ENCODE measurements at places on chromosomes 3 and 15.
A peak's percentile ranks its signal among the peaks of the same experiment; 100 is the strongest.

GRCh38 chr15:27458345-27459084, 487.5 kb downstream of the GABRG3 start:
- no peak for DNase-seq

GRCh38 chr15:59616379-59616778, 4.8 kb downstream of the GCNT3 start:
- DNase-seq: no peak

- no peak for DNase-seq
Measured at GRCh38 chr3:45258317-45258716, 32.2 kb upstream of the TMEM158 start.

- peak; percentile 69 for DNase-seq
Measured at GRCh38 chr15:73631915-73632669, 1.1 kb downstream of the NPTN start.

DNA sequence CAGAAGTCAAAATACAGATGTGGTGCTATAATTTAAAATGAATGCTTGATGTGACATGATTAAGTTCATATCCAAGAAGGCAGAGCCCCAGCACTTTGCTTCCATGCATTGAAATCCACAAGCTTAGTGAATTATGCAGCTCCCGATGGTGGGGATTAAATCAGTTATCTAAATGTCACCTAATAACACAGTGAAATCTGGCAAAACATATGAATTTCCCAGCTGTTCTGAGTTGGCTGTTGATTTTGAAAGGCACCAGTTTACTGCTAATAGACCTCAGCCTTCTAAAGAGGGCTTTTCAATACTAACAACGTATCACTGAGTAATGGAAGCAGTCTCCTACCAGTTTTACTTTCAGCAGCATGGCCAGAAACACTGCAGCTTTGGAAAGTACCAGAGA, 19.8 kb upstream of the CRBN start:
- DNase-seq: no peak

- no peak for DNase-seq
Measured at GRCh38 chr3:157920822-157921700, 185.2 kb downstream of the SHOX2 start.

GRCh38 chr15:34732430-34732829, 22.4 kb downstream of the GJD2 start:
- no peak for DNase-seq

GRCh38 chr3:34106879-34107278, 308.4 kb downstream of the PDCD6IP start:
- peak; percentile 17 for DNase-seq

- DNase-seq: no peak
Measured at GRCh38 chr3:112736805-112737566, 96.0 kb upstream of the CCDC80 start.

DNA sequence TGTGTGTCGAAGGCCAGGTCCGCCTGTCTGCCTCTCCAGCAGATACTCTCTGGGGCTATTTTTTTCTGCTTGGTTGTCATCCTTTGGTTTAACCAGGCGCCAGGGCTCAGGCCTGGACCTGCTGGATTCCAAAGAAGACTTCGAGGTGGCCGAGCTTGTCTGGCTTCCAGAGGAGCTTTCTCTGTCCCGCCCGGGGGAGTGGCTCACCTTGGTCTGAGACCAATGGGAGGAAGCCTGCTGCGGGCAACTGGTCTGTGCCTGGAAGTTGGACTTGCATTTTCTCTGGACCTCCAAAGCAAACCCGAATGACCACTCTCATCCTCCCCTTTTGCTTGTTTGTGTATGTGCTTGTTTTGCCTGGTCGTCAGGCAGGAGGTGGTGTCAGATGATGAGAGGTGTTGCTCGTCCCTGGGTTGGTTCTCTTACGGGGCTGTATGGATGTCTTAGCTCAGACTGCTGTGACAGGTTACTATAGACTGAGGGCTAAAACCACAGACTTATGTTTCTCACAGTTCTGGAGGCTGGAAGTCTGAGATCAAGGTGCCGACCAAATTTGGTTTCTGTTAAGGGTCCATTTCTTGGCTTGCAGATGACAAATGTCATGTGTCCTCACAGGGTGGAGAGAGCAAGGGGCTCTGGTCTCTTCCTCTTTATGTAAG, 19.3 kb downstream of the IGF1R start:
- DNase-seq: no peak

- no peak for DNase-seq
Measured at GRCh38 chr3:133834621-133835417, 29.2 kb downstream of the SRPRB start.

GRCh38 chr3:97810779-97811390, 10.9 kb upstream of the CRYBG3 start:
- no peak for DNase-seq

GRCh38 chr3:4426782-4427344, 40.2 kb downstream of the SUMF1 start:
- DNase-seq: peak; percentile 42

GRCh38 chr3:38354588-38355330, 8.2 kb downstream of the XYLB start:
- DNase-seq: no peak

DNA sequence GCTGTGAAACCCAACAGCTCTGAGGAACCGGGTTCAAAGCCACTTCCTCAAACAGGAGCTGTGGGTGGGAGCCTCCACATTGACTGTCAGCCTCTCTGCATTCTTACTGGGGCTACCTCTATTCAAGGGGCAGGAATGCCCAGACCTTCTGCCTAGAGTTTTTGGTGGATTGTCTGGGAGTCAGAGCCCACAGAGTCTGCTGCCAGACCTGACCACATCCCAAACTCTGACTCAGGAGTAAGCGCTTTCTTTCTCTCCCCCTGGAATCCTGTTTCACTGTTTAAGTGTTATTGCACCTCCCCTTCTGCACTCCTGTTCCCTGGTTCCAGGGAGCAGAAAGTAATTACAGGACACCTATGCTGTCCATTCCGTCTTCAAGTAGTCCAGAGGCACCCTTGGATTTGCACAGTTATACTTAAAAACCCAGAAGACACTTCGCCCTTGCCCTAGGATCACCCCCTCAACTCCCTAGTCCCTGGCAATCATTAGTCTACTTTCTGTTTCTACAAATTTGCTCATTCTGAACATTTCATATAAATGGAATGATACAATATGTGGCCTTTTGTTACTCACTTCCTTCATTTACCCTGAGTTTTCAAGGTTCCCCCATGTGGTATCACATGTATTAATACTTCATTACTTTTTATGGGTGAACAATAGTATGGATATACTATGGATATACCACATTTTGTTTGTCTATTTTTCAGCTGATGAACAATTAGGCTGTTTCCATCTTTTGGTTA, 37.9 kb upstream of the TJP1 start:
- DNase-seq: no peak

GRCh38 chr3:196611761-196612483, 27.6 kb upstream of the NRROS start:
- DNase-seq: no peak

DNA sequence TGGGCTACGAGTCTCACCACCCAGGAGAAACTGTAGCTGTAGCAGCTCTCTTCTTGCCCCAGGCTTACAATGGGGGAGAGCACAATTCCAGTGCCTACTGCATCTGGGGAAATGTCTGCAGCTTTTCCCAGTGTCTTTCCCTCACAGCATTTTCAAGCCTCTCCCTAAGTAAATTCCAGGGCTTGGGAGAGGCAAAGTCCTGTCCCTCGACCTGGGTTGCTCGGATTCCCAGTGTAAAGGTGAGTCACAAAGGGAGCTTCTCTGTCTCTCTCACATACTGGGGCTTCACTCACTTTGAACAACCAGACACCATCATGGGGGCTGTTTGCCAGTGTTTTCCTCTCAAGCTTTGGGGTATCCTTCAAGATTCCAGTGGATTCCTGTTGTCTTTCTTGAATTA, 689.4 kb upstream of the NAALADL2 start:
- DNase-seq: no peak

GRCh38 chr15:58551764-58552504, 120.1 kb downstream of the LIPC start:
- DNase-seq: no peak

DNA sequence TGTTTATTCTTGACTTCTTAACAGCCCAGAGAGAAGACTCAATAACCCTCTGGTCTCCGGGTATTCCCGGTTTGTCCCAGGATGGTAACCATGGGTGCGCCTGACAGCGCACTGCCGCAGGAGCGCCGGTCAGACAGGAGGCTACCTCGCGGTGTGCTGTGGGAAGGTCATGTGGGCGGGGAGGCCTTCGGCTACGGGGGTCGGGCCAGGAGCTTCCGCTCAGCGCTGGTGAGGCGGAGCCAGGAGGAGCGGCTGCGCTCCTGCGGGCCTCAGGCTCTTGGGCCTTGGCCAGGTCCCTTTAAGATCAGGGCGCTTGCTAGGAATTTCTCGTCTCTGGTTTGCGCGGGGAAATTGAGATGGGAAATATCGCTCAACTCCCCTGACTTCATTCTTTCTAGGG, 182.3 kb upstream of the NDN start:
- no peak for DNase-seq

GRCh38 chr3:73422571-73422970, 202.2 kb downstream of the PDZRN3 start:
- DNase-seq: no peak

GRCh38 chr3:5980475-5980874, 793.0 kb downstream of the EDEM1 start:
- DNase-seq: no peak

DNA sequence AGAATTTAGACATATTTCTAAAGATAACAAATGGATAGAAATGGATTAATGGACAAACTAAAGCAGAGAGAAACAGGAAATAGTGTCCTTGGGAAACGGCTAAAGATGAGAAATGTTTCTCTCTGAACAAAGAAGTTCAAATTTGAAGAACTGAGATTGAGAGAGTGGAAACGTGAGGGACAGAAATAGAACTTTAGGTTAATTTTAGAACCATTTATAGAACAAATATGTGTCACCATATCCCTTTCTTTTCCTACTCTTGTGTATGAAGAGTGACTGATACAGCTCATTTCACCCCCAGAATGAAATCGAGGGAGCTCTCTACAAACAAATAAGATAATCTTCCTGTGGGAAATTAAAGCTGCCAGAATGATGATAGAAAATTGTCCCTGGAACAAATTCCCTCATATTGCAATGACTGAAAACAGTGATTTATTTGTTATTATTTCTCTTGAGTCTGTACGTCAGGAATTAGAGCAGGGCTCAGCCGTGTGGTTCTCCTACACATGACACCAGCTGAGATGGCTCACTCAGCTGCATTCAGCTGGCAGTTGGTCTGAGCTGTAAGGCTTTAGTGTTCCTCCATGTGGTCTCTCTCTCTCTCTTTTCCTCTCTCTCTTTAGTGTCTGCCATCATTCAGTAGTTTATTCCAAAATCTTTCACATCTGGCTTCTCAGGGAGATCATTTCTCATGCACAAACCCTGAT, 46.6 kb upstream of the ARPP21 start:
- DNase-seq: no peak

- no peak for DNase-seq
Measured at GRCh38 chr3:78858910-78859309, 908.9 kb downstream of the ROBO1 start.

DNA sequence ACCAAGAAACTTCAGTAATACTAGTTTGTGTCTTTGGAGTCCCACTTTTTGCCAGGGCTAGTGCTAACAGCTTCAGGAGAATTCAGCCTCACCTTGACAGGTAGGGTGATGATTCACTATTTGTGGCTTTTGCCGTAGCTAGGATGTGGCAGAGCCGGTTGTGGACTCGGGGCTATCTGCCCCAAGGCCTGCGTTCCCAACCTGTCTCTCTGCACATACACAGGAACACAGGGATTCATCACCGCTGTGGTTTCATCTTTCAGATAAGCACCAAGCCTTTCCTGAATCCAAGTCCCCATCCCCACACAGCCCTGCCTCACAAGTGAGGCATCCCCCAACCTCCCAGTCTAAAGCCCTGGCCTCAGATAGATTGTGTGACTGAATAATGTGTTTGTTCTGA, 45.2 kb upstream of the POLG start:
- no peak for DNase-seq

DNA sequence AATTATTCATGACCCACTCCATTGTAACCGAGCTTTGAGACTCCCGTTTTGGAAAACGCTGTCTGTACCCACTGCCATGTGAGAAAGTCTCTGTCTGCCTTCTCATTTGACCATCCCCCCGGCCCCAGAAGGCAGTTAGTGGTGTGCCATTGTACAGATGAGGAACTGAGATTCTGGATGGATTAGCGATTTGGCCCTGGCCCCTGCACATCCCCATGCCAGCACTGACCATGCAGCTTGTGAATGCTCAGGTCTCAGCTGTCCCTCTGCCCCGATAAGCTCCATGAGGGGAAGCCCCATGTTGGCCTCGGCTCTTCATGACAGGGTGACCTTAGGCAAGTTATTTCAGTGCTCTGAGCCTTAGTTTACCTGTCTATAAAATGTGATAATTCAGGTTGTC, 153.0 kb upstream of the SMAD3 start:
- no peak for DNase-seq

GRCh38 chr3:152213203-152213602, 55.5 kb upstream of the MBNL1 start:
- no peak for DNase-seq

DNA sequence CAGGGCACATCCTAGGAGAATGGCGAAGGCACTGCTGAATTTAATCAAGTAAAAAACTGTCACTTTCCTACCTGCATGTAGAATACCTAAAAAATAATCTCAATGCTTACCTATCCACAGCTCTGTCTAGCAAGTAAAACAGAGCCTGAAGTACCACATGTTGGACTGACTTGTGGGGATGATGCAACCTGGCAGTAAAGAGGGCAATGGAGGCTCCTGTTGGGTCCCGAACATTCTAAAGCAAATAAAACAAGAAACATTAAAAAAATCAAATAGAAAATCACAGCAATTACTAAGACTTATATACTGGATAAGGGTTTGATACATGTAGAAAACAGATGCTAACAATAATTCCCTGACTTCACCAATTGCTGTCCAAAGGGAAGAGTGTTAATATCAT, 56.1 kb downstream of the PTPN9 start:
- no peak for DNase-seq

GRCh38 chr3:197023241-197023997, 6.2 kb downstream of the MELTF start:
- DNase-seq: peak; percentile 7

GRCh38 chr3:138406606-138407005, 27.8 kb upstream of the ESYT3 start:
- DNase-seq: no peak

GRCh38 chr3:177887475-177887874, 648.8 kb upstream of the KCNMB2 start:
- DNase-seq: no peak

GRCh38 chr15:75033809-75034208, 10.4 kb downstream of the PPCDC start:
- no peak for DNase-seq

- no peak for DNase-seq
Measured at GRCh38 chr3:107861422-107861821, 229.4 kb downstream of the CD47 start.

DNA sequence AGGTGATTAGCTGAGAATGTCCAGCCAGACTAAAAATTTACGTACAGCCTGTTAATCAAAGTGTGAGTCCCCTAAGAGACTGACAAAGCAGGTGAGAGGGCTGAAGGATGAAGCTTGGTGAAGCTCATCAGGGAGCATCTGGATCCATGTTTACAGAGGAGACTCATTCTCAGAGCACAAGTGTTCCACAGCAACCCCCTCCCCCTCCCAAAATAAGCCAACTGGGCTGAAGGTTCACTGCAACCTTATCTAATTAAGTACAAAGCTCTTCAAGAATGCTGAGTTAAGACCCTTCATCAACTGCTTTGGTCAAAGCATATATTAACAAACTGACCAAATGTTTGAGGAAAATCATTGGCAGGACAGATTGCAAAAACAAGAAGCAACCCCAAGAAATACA, 262.6 kb upstream of the ZNF385D start:
- DNase-seq: no peak

Data from HAP-1 (cell line).